Keratinocyte (primary cell): ENCODE measurements at places on chromosomes 3 and 15. TPM values are rescaled to one million over a fixed set of nuclear protein-coding genes. Genes with fewer than 3 reads are reported as not detected.

The BSN gene
- polyA plus RNA-seq = under 0.01 to 0.01 TPM (median under 0.01 TPM) in 3 replicates

GRCh38 chr3:198032039-198032936, 72.3 kb downstream of the LMLN start:
- no peak for DNase-seq

The ESYT3 gene
- 0.49 to 0.63 TPM (median 0.62 TPM) in 3 replicates for polyA plus RNA-seq

- DNase-seq = no peak
Observed at GRCh38 chr3:162122405-162122804, 625.8 kb downstream of the OTOL1 start.

DNA sequence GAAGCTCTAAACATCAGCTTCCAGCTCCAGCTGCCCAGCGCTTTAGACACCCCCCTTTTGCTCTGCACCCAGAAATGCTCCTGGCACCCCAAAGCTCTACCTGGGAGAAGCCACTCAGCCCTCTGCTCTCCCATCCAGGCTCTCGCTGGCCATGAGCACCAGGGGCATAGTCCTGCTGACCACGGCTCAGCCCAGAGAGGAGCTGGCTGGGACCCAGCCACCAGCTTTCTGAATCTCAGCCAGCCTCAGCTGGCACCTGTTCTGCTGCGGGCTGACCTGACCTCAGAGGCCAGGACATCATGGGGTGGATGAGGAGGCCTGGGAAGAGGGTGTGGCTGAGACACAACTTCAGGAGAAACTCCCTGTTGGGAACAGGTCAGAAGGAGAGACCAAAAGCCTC, 8.6 kb downstream of the NTRK3 start:
- DNase-seq = no peak

- no peak for DNase-seq
Observed at GRCh38 chr3:53845103-53845880, 927 bp downstream of the CHDH start.

The ARHGEF26 gene
- 1.4 to 2.2 TPM (median 2.0 TPM) in 3 replicates for polyA plus RNA-seq

The GRAMD2A gene
- polyA plus RNA-seq = 2.5 to 7.8 TPM (median 5.7 TPM) in 3 replicates

The LRRC49 gene
- 7.1 to 9.9 TPM (median 7.9 TPM) in 3 replicates for polyA plus RNA-seq

The KY gene
- 0.02 to 0.03 TPM in 2 of 3 replicates, not detected in the other for polyA plus RNA-seq

The CHRNB4 gene
- polyA plus RNA-seq = 0.04 to 0.17 TPM (median 0.06 TPM) in 3 replicates

DNA sequence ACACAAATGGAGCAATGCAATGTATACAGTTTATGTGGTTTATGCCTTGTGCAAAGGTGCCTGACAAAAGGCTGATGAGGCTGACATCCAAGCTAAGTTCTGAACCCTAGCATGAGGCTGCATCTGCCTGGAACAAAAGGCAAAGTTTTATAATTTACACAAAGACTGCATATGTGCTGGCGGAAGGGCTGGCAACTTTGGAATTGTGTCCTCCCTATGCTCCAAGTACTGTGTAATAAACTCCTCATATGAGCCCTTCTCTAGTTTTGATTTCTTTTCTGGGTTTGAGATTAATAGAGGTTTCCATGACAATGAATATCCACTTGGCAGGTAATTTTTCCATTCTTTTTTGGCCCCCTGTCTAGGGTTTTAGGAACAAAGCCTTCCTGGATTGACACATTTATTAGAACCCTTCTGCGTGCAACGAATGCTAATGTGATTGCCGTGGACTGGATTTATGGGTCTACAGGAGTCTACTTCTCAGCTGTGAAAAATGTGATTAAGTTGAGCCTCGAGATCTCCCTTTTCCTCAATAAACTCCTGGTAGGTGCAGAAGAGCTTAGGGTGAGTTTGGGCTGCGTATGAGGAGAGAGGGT, 10.8 kb downstream of the PLA1A start:
- DNase-seq = no peak

GRCh38 chr3:172391592-172392302, 56.5 kb downstream of the GHSR start:
- no peak for DNase-seq

DNA sequence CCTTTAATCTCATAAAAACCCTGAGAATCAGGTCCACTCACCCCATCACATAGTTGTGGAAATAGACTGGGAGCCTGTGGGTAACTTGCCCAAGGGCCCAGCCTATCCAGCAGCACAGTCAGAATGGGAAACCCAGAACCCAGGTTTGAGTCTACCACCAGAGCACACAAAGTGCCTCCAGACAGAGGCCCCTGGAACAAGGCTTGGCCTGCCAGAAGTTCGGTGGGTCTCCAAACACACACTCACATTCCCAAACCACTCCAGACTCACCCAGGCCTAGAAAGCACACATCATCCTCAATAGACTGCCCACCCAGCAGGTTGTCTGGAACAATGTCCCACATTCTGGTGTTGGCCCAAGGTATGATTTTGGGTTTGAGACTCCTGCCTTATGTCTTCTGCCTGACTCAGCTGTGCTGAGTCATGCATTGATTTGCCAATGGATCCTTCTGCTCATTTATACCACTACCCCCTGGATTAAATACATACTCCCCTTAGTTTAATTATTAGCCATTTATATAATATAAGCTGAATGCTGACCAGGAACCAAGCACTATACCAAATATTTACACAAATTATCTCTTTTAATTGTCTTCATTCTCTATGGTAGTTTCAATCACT, 4.5 kb downstream of the SLC12A8 start:
- no peak for DNase-seq

DNA sequence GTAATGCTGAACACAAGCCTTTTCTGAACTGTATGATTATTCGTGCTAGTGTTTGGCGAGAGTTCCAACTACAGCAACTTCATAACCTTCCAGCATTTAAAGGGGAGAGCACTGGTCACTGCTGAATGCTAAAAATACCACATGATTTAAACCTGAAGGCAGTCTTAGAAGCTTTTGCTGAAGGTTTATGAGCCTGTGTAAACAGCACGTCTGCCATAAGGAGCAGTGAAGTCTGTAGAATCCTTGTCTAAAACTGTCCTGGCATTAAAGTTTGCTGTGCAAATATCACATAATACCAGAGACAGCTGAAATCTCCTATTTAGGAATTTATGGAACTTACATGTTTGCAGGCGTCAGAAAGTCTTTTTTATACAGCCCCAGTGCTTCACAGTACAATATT, 5.9 kb downstream of the SATB1 start:
- DNase-seq = no peak

The C3orf85 gene
- polyA plus RNA-seq = not detected in 3 replicates

- DNase-seq = no peak
Observed at GRCh38 chr3:168950622-168951021, 712.9 kb downstream of the MECOM start.

GRCh38 chr15:52441841-52442240, 86.8 kb downstream of the MYO5A start:
- no peak for DNase-seq

The GREM1 gene
- 0.02 to 0.04 TPM in 2 of 3 replicates, not detected in the other for polyA plus RNA-seq

DNA sequence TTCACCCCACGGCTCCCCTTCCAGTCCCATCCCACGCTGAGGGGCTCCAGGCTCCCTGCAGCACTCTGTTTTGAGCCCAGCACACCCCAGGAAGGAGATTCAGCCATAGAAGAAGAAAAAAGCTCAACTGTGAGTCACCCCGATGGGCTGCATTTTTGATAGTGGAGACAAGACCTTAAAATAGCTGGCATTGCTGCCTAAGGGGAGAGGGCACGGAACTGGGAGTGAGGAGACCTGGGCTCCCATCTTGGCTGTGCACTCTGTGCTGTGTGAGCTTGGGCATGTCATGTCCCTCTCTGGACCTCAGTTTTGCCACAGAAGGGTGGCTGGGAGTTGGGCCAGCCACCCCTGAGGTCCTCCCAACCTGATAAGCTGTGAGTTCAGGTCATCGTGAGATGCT, 57.2 kb upstream of the SMAD6 start:
- DNase-seq = no peak

The SAXO2 gene
- polyA plus RNA-seq = 2.2 TPM in 3 replicates

DNA sequence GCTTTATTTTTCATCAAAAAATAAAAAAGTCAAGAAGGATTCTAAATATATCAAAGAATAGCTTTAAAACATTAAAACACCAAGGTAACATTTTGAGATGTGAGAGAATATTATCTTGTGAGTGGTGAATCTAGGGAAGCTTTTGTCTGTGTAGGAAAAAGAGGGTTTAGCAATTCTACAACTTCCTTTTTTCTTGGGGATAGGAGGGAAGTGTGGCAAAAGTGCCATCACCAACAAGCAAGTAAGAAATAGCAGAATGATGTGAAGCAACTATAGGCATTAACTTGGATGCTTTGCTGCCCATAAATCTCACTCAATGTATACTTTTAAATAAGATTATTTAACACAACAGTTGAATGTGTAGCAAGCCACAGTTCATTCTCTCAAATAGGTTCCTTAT, 57.8 kb upstream of the SUCLG2 start:
- DNase-seq = no peak

The FGD5 gene
- polyA plus RNA-seq = not detected in 3 replicates

GRCh38 chr15:78450285-78450858, 12.4 kb downstream of the IREB2 start:
- DNase-seq = no peak

The CCNL1 gene
- 59.1 to 136 TPM (median 118 TPM) in 3 replicates for polyA plus RNA-seq

- no peak for DNase-seq
Observed at GRCh38 chr15:91329914-91330313, 229.9 kb downstream of the SV2B start.

DNA sequence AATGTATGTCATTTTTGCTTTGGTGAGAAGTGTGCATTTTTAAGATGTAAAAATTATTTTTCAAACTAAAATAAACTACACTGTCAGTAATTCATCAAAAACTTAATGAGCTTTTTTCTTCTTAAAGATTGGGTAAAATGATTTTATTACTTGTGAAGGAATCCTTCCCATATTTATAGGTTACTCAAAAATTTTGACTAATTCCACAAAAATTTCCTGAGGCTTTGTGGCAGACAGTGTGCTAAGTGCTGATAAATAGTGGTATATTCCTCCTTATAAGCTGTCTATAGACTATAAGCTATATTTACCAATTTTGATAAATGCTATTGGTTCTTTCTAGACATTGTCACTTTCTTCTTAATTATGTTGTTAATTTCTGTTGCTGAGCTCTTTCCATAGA, 284.5 kb upstream of the SEMA6D start:
- no peak for DNase-seq

The TMOD3 gene
- polyA plus RNA-seq = 48.4 to 100 TPM (median 50.2 TPM) in 3 replicates

The UROC1 gene
- polyA plus RNA-seq = not detected in 3 replicates

DNA sequence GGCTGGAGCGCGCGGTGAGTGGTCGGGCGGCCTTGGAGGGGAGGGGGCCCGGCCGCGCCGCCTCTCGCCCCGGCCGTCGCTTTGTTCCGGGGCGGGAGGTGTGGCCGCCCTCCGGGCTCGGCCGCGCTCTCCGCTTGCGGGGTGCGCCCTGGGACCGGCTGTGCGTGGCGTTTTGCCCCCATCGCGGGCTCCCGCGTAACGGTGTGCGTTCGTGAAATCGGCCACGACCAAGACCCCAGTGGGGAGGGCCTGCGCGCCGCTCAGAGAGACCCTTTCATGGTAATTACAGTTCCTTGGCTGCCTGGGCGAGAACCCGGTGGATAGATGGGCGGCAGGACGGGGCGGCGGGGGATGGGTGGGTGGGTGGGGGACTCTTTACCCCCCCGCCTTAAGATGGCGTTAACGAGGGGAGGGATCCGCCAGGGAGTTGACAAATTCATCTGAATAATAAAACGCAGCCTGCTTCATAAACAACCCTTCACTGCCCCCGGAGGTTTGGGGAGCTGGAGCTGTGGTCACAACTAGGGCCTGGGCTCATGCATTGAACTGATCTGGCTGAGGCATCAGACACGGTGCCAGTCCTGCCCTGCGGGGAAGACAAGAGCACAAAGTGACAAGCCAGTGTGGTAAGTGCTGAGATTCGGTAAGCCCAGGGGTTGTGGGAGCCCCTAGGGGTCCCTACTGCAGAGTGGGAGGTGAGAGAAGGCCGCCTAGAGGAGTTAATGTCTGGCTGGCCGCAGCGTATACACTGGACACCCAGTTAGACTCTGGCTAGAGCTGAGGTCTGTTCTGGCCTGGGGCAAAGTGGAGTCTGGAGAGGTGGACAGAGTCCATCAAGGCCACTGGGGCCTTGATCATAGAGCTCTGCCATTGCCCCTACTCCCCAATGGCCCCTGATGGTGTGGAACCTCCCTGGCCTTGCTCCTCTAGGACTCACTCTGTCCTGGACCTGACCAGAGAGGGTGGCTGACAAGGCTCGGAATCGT, 668 bp downstream of the MRAS start:
- no peak for DNase-seq

- DNase-seq = no peak
Observed at GRCh38 chr3:112346491-112347122, 13.7 kb downstream of the CD200 start.

The CCR3 gene
- polyA plus RNA-seq = 0.16 to 0.84 TPM (median 0.17 TPM) in 3 replicates

- no peak for DNase-seq
Observed at GRCh38 chr3:16432714-16433113, 80.8 kb downstream of the RFTN1 start.

GRCh38 chr3:120726791-120727190, 15.5 kb downstream of the RABL3 start:
- no peak for DNase-seq

- DNase-seq = no peak
Observed at GRCh38 chr3:132236701-132237651, 80.2 kb upstream of the ACP3 start.

DNA sequence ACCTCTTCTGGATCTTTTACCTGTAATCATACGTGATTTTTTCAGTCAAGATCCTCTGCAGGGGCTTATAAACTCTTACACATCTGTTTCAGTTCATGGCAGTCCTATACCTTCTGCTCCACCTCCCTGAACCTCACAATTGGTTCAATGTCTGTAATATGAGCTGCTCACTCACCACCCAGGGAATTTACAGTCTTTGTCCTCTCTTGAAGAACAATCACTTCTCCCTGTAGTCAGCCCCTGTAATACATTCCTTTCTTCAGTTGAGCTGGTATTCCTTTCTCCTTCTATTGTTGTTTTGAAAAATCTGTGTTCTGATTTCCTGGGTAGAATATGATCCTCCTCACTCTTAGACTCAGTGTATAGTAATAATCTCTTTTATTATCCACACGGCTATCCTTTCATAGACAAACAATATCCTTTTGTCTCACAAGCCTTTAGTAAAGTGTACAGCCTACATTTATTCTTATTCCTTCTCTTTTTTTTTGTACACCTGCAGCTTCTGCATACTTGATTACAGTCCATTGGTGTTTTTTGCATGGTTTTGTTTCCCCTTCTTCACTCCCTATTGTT, 101.8 kb downstream of the NECTIN3 start:
- no peak for DNase-seq

GRCh38 chr3:159253860-159254259, 452.0 kb downstream of the MFSD1 start:
- no peak for DNase-seq

DNA sequence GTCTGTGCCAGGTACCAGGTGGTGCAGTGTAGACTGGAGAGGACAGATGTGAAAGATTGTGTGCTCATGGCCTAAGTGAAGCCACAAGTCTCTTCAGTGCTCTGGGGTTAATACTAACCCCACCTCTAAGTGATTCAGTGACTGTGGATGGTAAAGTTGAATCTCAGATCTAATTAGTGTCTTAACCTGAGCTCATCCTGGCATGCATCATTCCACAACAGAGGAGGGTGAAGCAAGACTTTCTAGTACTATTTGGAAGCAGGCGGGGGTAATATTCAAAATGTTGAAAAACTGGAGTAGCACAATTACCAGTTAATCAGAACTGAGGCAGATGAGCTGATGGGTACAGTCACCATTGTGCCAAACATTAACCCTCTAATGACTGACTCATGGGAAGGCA, 2.8 kb upstream of the MESD start:
- DNase-seq = no peak
